ENCODE measurements at places on chromosomes 5 and 9.

DNA sequence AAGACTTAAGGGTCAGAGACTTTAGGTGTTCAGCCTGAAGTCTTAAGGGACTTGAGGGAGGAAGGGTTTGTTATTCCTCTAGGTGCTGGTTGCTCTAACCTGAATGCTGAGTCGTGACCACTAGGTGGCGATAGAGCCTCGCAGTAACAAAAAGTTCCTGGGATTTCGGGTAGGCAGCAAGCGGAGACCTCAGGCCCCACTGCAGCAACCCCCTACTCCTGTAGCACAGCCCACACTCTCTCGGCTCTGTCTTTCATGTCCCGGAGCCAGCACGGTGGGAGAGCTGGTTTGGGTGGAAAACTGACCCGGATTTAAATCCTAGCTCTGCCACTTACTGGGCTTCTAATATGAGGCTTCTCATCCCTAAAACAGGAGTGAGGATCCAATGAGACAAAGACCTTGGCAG is 100.3 kb upstream of the PANK3 start:
- DNase-seq: peak; percentile 52

GRCh38 chr5:89686081-89686765 is 723.3 kb downstream of the CETN3 start:
- DNase-seq: peak; percentile 2

DNA sequence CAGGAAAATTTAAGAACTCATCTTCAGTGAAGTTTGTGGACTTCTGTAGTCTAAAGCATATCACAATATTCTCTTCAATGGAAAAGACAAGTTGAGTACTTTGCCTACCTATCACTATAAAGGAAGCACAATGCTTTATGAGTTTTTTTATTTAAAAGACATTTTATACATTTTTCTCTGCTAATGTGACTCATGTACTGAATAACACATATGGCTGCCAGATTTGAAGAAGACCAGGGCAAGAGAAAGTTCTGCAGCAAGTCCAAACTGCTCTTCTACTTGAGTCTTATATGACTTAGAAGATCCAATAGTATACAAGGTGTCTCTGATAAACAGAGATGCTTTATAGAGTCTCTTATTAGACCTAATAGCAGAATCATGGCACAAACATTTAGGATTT is 978.4 kb downstream of the TLE4 start:
- no peak for DNase-seq

DNA sequence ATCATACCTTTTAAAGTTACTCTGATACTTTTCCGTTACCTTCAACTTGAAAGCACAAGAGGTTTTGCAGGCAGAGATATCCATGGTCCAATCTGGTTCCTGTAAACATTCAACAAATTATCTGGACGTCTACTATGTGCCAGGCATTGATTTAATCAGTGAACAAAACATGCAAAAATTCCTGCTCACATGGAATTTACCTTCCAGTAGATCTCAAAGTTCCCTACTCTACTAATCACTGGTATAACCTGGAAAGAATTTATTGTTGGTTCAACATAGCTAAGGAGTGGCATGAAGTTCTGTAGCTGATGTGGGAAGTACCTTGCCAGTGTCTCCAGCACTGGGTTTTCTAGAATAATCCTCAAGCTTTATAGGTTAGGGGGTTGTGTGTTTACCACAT is 9.8 kb downstream of the OCLN start:
- no peak for DNase-seq

GRCh38 chr9:3321186-3321585 is 204.6 kb downstream of the RFX3 start:
- DNase-seq: no peak

GRCh38 chr9:132125361-132125760 is 36.5 kb upstream of the NTNG2 start:
- no peak for DNase-seq

DNA sequence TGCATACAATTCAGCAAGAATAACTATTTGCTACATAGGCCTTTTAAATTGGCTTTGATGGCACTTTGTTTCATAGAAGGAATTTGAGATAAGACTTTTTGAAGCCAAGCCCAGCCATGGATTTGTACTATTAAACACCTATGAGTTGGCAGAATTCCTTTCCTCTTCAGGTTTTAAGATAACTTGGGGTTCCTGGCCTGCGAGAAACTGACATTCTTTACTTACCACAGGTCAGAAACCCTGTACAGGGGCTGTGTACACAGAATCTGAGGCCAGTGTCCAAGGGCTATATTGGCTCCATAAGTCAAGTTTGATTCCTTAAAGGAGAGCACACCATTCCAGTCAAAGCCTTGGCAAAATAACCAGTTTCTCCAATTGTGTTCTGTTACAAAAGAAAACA is 10.8 kb upstream of the BTNL3 start:
- DNase-seq: no peak

- no peak for DNase-seq
Observed at GRCh38 chr5:172481011-172481800, 26.9 kb upstream of the SH3PXD2B start.

DNA sequence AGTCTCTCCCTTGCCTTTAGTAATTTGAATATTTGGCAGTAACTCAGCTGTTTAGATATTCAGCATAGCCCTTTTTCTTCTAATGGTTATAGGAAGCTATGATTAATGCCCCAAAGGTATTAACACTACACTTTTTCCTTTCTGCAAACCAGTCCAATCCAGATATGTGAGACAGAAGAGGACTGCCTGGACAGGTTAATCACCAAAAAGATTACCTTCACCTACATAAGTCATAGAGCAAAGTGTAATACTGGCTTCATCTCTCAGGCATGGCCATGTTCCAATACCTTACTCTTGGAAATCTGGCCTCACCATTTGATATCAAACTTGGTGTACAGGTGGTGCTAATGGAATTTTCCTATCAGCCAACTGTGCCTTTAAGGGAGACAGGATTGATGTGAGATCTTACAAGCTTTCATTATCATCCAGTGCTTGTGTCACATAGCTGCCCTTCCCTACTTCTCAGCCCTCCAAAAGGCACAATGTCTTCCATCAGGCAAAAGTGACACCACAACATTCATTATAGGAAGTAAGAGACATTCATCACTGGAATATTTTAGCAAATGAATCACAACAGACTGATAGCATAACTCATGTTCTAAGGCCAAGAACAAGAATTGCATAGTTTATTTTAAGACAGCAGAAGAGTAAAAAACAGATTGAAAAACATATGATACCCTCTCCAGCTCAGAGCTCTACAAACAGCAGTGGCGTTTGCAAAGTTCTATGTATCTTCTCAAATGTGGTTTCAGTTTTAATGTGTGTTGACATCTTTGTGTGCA is 91.2 kb upstream of the PAM start:
- peak; percentile 9 for DNase-seq

DNA sequence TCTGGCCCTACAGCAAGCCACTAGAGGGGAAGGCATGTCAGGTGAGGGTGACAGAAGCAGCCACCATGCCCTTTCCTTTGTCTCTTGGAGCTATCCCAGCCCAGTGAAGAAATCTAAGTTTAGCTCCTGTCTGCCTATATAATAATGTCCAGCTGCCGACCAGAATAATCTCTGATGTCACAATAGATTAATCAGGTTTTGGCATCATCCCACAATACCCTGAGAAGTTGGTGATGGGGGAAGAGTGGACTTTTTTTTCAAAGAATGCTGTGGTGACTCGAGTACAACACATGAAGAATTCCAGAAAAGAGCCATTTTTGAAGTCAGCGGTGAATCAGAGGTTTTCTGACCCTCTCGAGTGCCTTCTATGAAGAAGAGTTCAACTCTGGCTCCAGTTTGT is 1.7 kb upstream of the TSLP start:
- DNase-seq: no peak

DNA sequence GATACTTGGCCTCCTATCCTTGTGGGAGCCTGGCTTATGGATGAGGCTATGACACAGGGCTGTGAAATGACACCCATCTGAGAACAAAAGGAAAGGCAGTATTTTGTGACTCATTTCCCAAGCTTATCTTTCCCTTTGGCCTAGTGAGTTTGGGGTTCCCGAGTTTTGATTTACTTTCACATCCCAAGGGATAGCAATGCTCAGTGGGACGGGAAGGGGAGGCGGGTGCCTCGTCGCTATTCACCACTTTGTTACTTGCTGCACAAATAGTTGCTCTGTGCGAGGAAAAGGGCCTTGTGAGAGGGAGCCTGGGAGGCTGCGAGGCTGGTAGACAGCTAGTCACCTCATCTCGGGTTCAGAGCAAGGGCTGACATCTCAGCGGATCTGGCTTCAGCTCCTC is 59.1 kb upstream of the ENTREP1 start:
- DNase-seq: no peak

- no peak for DNase-seq
Observed at GRCh38 chr9:96073531-96074480, 198.3 kb downstream of the ERCC6L2 start.

DNA sequence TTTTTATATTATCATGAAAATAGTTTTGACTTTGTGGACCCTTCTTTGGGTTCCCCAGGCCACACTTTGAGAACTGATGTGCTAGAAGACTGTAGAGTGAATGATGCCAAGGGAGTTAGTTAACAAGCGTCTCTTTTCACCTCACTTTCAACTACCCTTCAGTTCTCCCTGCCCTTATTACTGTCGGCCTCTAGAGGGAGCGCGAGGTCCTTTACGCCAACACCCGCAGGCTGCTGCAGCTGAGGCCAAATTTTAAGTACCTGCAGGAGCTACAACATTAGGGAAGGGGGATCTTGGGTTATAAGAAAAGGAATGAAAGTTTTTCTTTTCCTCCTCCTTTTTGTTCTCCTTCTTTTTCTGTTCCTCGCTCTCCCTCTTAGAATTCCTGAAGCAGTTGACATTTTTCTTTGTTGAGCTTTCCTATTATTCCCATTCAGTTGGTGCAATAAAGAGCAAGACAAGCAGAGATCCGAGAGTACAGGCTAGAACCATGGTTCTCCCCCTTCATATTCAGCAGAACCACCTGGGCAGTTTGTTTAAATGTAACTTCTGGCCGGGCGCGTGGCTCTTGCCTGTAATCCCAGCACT is 84.0 kb downstream of the ZFAND5 start:
- peak; percentile 47 for DNase-seq

GRCh38 chr9:69655065-69655464 is 17.1 kb downstream of the APBA1 start:
- no peak for DNase-seq

- DNase-seq: no peak
Observed at GRCh38 chr9:119881898-119882297, 512.7 kb upstream of the BRINP1 start.

GRCh38 chr5:107574287-107574686 is 96.5 kb downstream of the EFNA5 start:
- DNase-seq: no peak

DNA sequence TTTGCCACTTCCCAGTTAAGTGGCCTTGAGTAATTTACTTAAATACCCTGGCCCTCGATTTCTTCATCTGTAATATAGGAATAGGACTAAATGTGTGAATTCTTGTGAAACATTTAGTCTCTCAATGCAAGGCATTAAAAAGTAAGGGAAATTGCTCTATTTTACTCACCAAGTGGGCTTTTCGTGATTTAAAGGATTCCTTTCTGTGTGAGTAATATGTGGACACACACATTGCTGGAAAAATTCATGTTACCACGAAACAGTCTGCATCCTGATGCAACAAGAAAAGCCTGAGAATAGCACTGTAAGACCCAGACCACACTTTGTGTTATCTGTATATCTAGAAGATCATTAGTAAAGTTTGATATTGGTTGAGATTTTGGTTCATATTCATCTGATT is 1243.0 kb upstream of the CDH9 start:
- DNase-seq: no peak

- DNase-seq: peak; percentile 16
Observed at GRCh38 chr5:137901011-137901817, 12.0 kb downstream of the PKD2L2 start.

DNA sequence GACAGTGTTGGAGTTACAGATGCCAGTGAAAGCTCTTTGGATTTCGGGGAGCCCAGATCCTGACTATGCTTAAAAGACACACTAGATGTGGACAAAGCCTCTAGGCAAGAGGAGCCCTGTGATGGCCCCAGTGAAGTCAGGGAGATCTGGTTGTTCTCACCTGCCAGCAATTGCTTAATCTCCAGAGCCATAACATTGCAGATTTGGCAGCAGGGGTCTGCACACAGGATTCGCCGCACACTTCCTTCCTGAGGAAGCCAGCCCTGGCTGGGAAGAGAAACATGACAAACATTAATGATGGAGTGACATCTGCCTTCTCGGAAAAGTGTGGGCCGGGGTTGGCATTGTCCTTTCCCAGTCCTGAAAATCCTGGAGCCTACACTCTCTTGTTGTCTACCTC is 65.2 kb upstream of the PHF24 start:
- DNase-seq: no peak

DNA sequence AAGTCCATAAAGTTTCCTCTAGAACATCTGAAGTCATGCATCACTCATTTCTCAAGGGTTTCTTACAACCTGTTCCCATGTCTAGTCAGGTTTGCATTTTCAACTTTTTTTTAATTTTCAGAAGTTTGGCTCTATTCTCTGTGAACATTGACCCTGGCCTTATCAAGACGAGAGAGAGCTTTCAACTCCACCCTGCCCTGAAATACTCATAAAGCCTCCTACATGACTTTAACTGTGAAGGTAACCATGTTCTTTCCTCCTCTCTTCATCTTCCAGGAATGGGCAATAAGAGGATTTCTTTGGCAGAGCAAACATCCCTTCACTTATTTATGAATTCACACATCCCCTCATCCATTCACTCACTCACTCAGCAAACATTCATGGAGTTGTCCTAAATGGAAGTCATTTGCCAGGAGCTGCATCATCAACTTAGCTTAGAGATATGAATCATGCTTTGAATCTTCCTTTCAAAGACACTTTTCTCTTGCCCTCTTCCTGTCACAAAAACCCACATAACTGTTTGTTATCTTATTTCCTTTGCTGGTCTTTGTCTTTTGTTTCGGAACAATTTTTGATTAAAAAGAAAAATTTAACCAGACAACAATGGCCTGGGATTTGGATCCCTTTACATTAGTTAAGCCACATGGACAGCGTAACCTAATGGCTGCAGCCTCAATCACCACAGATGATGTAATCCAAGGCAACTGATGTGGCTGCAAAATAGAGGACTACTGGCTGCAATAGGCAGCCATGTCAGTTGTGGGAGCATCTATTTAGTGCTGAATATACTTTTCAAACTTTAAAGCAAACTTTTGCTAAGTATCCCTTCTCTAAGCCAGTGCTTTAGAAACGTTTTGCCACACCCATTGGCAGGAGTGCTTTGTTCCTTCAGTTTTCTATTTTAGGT is 43.0 kb upstream of the GNAQ start:
- DNase-seq: peak; percentile 19

Data from RPMI7951 (cell line).